Naive B cell (primary cell): ENCODE measurements at places on chromosomes 5 and 9.

DNA sequence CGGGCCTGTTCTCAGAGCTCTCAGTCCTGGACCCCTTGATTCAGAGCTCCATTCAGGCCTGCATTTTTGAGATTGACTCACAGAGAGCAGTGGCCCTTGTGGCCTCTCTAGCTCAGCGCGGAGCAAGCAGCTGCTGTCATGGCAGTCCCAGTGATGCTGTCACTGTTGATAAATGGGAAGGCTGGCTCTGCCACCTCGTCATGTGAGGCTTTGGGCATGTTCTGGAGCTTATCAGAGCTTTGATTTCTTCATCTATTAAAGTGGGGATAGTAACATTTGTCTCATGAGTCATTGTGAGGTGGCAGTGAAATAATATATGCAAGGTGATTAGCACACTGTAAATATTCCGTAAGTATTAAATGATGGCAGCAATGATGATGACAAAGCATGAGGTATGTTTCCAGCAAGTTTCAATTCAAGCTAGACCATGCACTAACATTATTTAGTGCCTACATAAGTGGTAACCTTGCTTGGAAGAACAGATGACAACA, 126.4 kb upstream of the CXCL14 start:
- no peak for DNase-seq

DNA sequence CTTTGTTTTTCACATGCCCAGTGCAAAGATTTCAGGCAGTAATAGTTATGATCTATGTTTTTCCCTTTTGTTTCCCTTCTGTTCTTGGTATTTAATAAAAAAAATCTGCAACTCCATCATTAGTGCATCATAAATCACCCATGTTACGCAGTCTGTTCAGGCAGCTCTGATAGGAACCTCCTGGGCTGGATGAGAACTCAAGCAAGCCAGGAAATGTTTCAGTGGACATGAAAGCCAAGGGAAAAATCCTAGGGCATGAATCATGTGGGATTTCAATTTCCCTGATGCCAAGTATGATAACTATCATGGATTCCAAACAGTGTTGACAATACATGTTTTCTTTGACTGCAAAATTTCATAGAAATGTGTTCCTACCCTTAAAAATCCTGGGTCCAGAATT, 119.7 kb upstream of the TARS1 start:
- no peak for DNase-seq

GRCh38 chr9:129610473-129611306, 10.2 kb downstream of the C9orf50 start:
- peak; percentile 70 for DNase-seq

GRCh38 chr5:143671674-143672569, 140.0 kb upstream of the HMHB1 start:
- DNase-seq = no peak

DNA sequence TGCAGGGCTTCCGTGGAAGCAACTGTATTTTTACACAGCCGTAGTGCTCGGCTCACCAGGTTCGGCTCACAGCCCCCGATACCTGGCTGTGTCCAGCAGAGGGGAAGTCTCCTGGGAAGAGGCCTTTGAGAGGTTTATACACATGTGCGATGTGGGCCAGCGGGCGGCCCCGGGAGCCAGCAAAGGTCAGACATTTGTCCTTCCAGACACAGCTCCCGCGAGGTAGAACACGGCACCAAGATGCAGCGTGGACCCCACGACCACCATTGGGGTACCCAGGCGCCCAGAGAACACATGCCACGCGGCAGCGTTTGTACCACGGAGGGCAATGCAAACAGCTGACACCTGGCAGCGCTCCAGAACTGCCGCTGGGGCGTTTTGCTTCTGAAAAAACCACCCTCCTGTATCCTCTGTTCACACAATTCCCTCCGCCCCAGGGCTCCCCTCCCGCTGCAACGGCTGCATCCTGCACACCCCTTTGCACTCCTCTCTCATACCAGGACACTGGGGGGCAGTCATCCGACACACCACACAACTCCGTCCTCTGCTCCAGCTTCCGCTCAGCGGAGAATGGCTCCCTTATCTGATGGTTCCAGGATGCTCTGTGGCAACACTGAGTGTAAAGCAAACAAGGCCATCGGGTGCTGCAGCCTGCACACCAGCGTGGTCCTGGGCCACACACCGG, 235.3 kb downstream of the SYK start:
- DNase-seq = peak; percentile 5

DNA sequence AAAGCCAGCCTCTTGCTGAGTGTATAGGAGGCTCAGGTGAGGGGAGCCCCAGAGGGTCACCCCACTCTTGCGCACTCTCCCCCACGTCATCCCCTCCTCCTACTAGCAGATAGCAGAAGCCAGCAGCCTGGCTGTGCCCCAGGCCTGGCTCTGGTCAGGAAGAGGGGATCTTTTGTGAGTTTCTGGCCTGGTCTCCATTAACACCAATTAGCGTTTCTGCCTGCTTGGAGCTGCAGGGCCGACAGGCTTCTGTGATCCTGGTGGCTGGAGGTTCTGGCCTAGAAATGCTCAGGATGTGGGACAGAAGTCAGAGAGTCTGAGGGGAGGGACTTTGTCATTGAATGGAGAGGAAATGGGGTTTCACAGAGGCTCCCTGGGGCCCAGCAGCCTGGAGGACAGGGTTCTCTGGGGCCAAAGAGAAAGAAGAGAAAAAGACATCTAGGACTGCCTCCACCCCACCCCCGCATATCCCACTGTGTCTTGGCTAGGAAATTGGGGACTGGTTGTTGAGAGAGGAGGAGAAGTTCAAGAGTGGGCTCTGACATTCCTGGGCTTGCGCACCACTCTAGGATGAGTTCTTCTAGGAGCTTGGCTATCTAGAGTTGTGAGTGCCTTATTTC, 47.5 kb upstream of the ARAP3 start:
- DNase-seq = no peak

- DNase-seq = no peak
These were observed 96.2 kb downstream of the CCDC192 start for GRCh38 chr5:127799293-127799905.

DNA sequence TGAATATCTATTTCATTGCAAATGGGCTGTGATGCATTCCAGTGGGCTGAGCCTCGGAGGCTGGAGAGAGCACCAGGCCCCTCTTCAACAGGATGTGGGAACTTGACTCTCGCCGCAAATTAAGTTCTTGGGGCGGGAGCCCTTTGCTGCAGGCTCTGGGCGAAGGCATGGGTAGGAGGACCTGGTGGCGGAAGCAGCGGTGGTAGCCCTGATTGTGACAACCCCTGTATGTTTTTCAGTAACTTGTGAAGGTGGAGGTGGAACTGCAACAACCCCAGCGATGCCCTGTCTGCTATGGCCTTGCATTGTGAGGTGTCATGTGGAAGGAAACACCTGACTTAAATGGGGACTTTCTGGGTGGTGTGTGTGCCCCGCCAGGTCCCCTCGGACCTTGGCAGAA, 9.4 kb downstream of the FYB1 start:
- no peak for DNase-seq

DNA sequence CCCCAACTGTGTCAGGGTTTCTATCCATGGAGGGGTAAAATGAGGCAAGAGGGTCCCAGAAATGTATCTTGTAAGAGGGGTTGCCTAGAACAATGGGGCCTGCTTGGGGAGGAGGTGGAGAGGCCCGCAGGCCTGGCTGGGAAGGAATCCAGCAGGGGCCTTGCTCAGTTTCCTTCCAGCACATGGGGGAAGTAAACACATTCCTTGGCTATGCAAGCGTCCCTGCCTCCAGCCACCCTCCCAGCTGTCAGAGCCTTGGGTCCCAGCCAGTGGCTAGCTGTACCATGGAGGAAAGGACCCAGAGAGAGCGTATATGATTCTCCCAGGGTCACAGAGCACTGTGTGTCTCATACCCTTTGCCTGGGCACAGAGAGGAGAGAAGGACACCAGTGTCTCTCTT, 71.1 kb upstream of the IL17B start:
- no peak for DNase-seq

- no peak for DNase-seq
These were observed 69.6 kb upstream of the SPATA31E1 start for GRCh38 chr9:87813119-87813463.

DNA sequence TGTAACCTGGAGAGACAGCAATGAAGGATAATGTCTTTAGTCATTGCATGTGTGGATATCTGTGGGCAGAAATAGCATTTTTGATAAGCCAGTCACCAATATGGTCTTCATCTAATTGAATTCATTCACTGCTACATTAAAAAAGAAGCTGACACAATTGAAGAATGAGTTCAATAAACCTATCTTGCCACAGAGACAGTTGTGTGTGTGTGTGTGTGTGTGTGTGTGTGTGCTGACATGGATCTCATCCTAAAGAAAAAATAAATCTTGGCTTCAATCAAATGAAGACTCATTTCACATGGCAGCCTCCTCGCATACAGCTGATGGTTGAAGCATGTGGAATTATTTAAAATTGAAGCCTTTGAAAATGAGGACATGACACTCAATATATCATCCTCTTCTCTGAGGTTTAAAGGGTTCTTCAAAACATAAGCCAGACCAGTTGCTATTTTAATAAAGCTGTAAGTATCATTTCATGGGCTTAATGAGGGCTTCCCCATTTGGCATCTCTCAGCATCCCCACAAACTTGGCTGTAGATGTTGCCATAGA, 118.5 kb upstream of the PTPN3 start:
- no peak for DNase-seq

DNA sequence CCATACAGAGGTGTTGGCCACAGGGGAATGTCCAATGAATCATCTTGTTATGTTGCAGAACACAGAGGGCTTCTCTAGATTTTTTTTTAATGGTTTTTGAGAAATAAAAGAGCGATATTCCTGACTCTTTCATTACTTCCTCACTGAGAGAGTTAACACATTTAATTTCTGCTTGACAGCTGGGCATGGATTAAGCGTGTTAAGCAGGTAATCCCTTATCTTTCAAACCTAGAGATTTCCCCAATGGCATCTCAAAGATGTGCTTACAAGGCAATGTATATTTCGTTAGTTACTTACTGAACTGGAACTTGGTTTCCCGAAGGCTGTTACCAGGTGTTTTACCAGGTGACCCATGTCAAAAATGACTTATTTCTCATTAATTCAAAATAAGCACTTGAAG, 21.8 kb upstream of the ADCY2 start:
- no peak for DNase-seq

- DNase-seq = no peak
These were observed 32.3 kb downstream of the GALNT12 start for GRCh38 chr9:98839724-98840123.

DNA sequence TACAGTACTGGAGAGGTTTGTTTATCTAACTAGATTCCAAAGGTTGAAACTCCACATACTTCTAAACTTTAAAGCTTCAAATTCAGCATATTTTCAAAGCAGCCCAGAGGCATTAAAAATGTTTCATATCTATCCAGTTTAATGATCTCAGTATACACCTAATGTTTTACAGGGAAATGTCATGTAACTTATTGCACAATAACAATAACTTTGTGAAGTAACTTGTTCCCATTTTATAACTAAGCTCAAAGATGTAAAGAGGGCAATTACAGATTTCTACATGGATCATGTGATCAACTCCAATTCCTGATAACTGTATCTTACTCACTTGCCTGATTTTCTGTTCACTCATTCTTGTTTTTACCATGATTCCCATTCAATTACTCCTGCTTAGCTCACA, 610.0 kb downstream of the TAF11L14 start:
- DNase-seq = no peak

DNA sequence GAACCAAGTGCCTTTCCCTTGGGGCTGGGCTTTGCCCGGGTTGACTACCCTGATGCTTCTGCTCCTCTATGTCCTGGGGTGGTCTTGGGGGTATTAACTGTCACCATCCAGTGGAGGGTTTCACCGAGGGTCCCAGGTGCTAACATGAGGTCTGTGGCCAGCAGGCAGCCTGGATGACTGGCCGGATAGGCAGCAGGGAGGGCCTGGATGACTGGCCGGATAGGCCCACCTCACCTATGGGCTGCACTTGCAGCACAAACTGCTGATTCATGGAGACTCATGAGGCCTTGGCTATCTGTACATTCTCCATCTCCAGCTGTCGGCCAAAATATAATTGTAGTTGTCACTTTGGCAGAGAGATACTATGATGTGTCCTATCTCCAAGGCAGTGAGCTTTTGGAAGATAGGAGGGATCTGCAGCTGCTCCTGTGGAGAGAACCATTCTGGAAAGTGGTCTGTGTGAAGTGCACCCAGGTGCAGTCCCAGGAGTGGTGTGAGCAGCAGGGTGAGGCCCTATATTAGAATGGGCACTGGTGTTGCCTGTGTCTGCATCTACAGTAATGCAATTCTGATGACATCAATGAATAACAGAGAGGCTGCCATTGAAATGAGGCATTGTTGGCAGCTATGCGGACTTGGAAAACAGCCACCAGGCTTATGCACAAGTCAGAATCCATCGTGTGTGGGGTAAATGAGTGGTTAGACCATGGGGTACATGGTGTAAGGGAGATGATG, 26.3 kb upstream of the CDKN2AIPNL start:
- no peak for DNase-seq

- DNase-seq = no peak
These were observed 4.5 kb downstream of the SPARC start for GRCh38 chr5:151682240-151682639.

DNA sequence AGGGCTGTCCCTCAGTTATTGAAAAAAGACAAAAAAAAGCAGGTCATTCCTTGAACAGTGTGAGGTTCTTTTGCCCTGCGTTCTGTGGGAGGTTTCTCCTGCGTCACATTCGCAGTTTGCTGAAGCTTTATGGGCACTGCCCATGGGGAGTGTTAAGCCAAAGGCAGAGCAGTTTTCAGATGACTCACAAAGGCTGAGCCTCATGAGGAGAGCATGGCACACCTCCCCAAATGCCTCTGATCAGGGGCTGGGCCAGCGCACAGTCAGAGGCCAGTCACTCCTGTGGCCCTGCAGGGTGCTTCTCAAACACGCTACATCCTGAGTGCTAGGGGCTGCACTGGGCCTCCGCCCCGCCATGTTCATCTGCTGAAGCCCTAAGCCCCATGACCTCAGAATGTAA, 38.4 kb downstream of the IRX1 start:
- DNase-seq = no peak

DNA sequence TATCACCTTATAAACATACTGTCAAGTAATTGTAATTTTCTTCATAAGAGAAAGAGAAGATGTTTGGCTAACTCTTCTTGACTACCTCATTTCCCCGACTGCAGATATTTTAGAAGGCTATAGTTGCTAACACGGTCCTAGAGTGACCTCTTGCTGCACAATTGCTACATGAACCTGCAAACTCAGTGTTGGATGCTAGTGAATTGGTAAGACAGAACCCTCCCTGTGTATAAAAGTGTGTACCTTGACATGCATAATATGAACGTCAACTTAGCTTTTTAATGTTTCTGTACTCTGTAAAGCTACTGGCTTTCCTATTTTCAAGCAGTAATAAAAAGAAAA, 46.7 kb upstream of the CER1 start:
- DNase-seq = no peak

DNA sequence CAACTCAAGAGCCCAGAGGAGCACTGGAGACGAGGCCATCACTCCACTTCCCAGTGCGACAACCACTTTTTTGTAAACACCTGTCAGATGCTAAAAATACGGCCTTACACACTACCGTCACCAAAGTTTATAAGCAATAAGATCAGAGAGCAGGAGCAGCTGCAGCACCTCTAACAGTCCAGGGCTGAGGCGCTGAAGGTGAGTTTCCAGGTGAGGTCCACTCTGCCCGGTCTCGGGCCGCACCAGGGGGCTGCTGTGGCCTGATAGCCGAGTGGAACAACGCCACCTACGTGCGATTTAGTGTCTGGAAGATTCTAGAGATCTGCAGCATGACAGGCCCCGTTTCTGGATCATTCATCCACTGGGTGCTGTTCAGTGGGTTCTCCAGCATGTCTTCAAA, 25.8 kb upstream of the CAMSAP1 start:
- DNase-seq = no peak

GRCh38 chr5:93404246-93404645, 176.8 kb downstream of the NR2F1-AS1 start:
- DNase-seq = no peak

- peak; percentile 40 for DNase-seq
These were observed 21.3 kb downstream of the TRMO start for GRCh38 chr9:97900738-97901565.

GRCh38 chr5:16909464-16909863, 26.6 kb downstream of the MYO10 start:
- no peak for DNase-seq
